Activated CD8-positive, alpha-beta T cell treated with anti-CD3 and anti-CD28 coated beads for 36 hours (primary cell): ENCODE measurements at places on chromosomes 1 and 21. TPM values are rescaled to one million over a fixed set of nuclear protein-coding genes. Genes with fewer than 3 reads are reported as not detected.

DNA sequence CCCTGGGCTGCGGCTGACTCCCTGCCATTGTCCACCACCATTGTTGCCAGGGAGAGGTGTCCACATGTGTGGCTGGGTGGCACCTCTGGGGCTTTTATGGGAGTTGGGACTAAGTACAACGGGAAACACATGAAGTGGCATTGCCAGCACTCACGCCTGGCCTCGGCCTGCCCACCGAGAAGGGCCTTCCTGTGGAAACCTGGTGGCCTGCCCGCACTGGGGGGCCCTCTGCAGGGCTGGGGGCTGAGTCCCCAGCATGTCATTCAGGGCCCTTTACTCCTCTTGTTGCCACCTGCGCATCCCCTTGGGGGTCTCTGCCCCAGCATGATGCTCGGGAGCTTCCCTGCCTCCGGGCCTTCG, 35.5 kb upstream of the RUNX3 start:
- H3K4me1 ChIP-seq: peaks cover 62% of the 10 kb centered on the region
- H3K27ac ChIP-seq: peak overlapping the region; percentile 98
- peak overlapping the region; percentile 99 for H3K4me3 ChIP-seq
- peaks cover 49% of the 10 kb centered on the region for H3K36me3 ChIP-seq
- peak; percentile 52 for DNase-seq
- no peaks in the 10 kb centered on the region for H3K27me3 ChIP-seq

- H3K27me3 ChIP-seq: no peaks in the 10 kb centered on the region
- no peaks in the 10 kb centered on the region for H3K4me1 ChIP-seq
- DNase-seq: no peak
- no peak overlapping the region for H3K4me3 ChIP-seq
- no peaks in the 10 kb centered on the region for H3K36me3 ChIP-seq
Measured at GRCh38 chr21:16069178-16070112, 339.7 kb downstream of the USP25 start.

- no peak overlapping the region for H3K27ac ChIP-seq
- no peak for DNase-seq
- no peak overlapping the region for H3K4me3 ChIP-seq
- H3K27me3 ChIP-seq: peaks cover 19% of the 10 kb centered on the region
Measured at GRCh38 chr1:51175278-51175677, 60.8 kb upstream of the RNF11 start.

- H3K4me3 ChIP-seq: no peak overlapping the region
- no peak for DNase-seq
- H3K4me1 ChIP-seq: peaks cover 4% of the 10 kb centered on the region
- no peaks in the 10 kb centered on the region for H3K27me3 ChIP-seq
- H3K36me3 ChIP-seq: peaks cover 8% of the 10 kb centered on the region
- no peak overlapping the region for H3K27ac ChIP-seq
Measured at GRCh38 chr1:65434255-65434654, 13.8 kb downstream of the LEPR start.

DNA sequence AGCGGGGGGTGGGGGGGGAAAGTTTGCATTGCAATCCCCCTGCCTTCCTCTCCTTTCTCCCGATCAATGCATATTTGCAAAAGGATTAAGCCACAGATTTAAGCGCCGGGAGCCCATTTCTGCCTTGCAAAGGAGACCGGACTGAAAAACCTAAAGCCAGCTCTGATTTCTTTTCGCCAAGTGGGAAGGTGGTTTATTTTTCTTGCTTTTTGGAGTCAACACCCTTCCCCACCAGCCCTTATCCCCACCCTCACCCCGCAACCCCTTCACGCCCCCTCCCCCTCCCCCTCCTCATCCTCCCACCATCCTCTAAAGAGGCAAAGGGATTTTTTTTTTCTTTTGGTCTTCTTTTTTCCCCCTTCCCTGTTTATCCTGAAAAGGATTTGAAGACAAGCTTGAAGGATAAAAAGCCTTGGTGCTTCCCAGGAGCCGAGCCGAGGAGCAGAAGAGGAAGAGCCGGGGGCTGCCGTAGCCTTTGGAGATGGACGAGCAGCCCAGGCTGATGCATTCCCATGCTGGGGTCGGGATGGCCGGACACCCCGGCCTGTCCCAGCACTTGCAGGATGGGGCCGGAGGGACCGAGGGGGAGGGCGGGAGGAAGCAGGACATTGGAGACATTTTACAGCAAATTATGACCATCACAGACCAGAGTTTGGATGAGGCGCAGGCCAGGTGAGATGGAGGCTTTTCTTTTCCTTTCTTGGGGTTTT, 513 bp downstream of the PBX1 start:
- DNase-seq: peak; percentile 3
- peak overlapping the region; percentile 52 for H3K4me3 ChIP-seq
- H3K27me3 ChIP-seq: peaks cover 30% of the 10 kb centered on the region
- H3K4me1 ChIP-seq: peaks cover 10% of the 10 kb centered on the region
- no peak overlapping the region for H3K27ac ChIP-seq

GRCh38 chr1:78619446-78619802, 824 bp upstream of the IFI44L start:
- no peak overlapping the region for H3K4me3 ChIP-seq
- peaks cover 56% of the 10 kb centered on the region for H3K4me1 ChIP-seq
- H3K36me3 ChIP-seq: peaks cover 18% of the 10 kb centered on the region
- peak overlapping the region; percentile 86 for H3K27ac ChIP-seq
- DNase-seq: no peak

GRCh38 chr1:84255582-84255981, 45.9 kb upstream of the SAMD13 start:
- H3K27me3 ChIP-seq: no peaks in the 10 kb centered on the region
- no peaks in the 10 kb centered on the region for H3K36me3 ChIP-seq
- no peak overlapping the region for H3K27ac ChIP-seq
- H3K4me3 ChIP-seq: no peak overlapping the region
- no peaks in the 10 kb centered on the region for H3K4me1 ChIP-seq

- DNase-seq: no peak
- H3K27ac ChIP-seq: no peak overlapping the region
- H3K4me1 ChIP-seq: peaks cover 13% of the 10 kb centered on the region
- peaks cover 12% of the 10 kb centered on the region for H3K27me3 ChIP-seq
Measured at GRCh38 chr1:201310251-201310985, 27.1 kb downstream of the PKP1 start.

DNA sequence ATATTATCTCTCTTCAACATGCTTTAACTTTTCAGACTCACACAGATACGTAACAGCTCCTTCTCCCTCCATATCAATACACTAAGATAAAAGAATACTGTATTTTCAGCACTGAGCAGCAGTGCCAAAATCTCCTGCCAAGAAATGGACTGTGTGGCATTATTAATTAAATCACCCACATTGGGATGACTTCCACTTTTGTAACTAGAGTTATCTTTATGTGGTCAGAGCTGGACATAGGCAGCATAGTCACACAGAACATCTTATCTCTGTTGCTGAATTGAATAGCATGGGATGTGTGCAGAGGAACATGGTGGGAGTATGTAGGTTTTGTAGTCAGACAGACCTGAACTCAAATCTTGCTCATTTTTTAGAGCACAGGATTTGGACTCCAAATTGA, 41.4 kb upstream of the CACYBP start:
- peak overlapping the region; percentile 5 for H3K27ac ChIP-seq
- H3K4me3 ChIP-seq: no peak overlapping the region
- no peaks in the 10 kb centered on the region for H3K36me3 ChIP-seq
- no peaks in the 10 kb centered on the region for H3K27me3 ChIP-seq
- peaks cover 29% of the 10 kb centered on the region for H3K4me1 ChIP-seq

GRCh38 chr1:207854001-207854400, 56.9 kb downstream of the CD34 start:
- DNase-seq: no peak
- H3K27me3 ChIP-seq: no peaks in the 10 kb centered on the region

DNA sequence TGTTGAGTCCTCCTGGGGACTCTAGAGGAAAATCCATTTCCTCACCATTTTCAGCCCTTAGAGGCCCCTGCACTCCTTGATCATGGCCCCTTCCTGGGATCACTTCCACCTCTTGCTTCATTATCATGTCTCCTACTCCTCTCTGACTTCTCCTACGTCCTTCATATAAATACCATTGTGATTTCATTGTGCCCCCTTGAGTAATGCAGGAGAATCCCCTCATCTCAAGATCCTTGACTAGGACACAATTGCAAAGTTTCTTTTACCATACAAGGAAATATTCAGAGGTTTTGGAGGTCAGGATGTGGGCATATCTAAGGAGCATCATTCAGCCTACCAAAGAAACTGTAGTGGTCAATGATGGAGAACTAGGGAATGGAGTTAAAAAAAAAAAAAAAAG, 8.8 kb upstream of the GBP6 start:
- H3K27me3 ChIP-seq: no peaks in the 10 kb centered on the region
- no peak overlapping the region for H3K4me3 ChIP-seq
- peak overlapping the region; percentile 34 for H3K27ac ChIP-seq
- no peak for DNase-seq

Gene S100A12
- total RNA-seq: not detected

Gene SSBP3
- total RNA-seq: 67.8 TPM

Gene CLCA1
- total RNA-seq: not detected

Gene GOLT1A
- total RNA-seq: not detected

GRCh38 chr1:61080413-61081143, 1.8 kb upstream of the NFIA start:
- no peak for DNase-seq
- peaks cover 51% of the 10 kb centered on the region for H3K4me1 ChIP-seq
- H3K27me3 ChIP-seq: peaks cover 8% of the 10 kb centered on the region

GRCh38 chr1:169105434-169106094, 926 bp upstream of the ATP1B1 start:
- DNase-seq: peak; percentile 47
- peak overlapping the region; percentile 65 for H3K4me3 ChIP-seq

Gene IFI44
- total RNA-seq: 37.2 TPM

- no peaks in the 10 kb centered on the region for H3K4me1 ChIP-seq
- H3K36me3 ChIP-seq: peaks cover 6% of the 10 kb centered on the region
- H3K27me3 ChIP-seq: no peaks in the 10 kb centered on the region
- H3K27ac ChIP-seq: no peak overlapping the region
- no peak for DNase-seq
Measured at GRCh38 chr1:246039584-246039983, 467.5 kb downstream of the SMYD3 start.

Gene ABCG1
- 12.1 TPM for total RNA-seq

GRCh38 chr21:45788198-45788597, 144.7 kb downstream of the PCBP3 start:
- no peak overlapping the region for H3K4me3 ChIP-seq
- DNase-seq: no peak
- H3K4me1 ChIP-seq: no peaks in the 10 kb centered on the region
- H3K27me3 ChIP-seq: no peaks in the 10 kb centered on the region

- peaks cover 49% of the 10 kb centered on the region for H3K4me1 ChIP-seq
- H3K27ac ChIP-seq: no peak overlapping the region
- no peak for DNase-seq
- no peak overlapping the region for H3K4me3 ChIP-seq
- peaks cover 1% of the 10 kb centered on the region for H3K36me3 ChIP-seq
Measured at GRCh38 chr1:10508511-10508951, 33.8 kb downstream of the PEX14 start.

Gene TAS1R1
- total RNA-seq: not detected

GRCh38 chr1:153475282-153475681, 14.8 kb upstream of the S100A7 start:
- no peaks in the 10 kb centered on the region for H3K4me1 ChIP-seq
- DNase-seq: no peak
- H3K27me3 ChIP-seq: peaks cover 7% of the 10 kb centered on the region
- H3K4me3 ChIP-seq: no peak overlapping the region

- no peak for DNase-seq
- H3K27me3 ChIP-seq: no peaks in the 10 kb centered on the region
- no peak overlapping the region for H3K27ac ChIP-seq
- no peak overlapping the region for H3K4me3 ChIP-seq
- peaks cover 4% of the 10 kb centered on the region for H3K36me3 ChIP-seq
Measured at GRCh38 chr21:34006611-34007168, 66.7 kb upstream of the MRPS6 start.

DNA sequence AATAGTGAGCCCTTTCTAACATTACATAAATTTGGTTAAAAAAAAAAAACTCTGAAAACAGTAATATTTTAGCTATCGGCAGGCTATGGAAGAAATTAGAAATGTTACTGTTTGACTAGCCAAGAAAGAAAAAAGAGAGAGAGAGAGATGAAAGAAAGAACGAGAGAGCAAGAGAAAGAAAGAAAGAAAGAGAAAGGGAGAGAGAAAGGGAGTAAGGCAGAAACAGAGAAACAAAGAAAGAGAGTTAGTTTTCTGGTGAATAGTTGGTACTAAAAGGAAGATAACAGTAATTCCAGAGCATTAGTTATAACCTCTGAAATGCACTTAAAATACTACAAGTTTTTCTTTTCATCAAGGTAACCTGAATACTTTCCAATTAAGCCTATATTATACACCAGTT, 160.3 kb upstream of the HP1BP3 start:
- H3K36me3 ChIP-seq: peaks cover 5% of the 10 kb centered on the region
- no peak overlapping the region for H3K27ac ChIP-seq
- H3K27me3 ChIP-seq: no peaks in the 10 kb centered on the region

- H3K4me3 ChIP-seq: peak overlapping the region; percentile 14
- H3K36me3 ChIP-seq: peaks cover 53% of the 10 kb centered on the region
Measured at GRCh38 chr1:198597690-198598430, 41.0 kb upstream of the PTPRC start.

Gene AGO4
- total RNA-seq: 3.8 TPM

DNA sequence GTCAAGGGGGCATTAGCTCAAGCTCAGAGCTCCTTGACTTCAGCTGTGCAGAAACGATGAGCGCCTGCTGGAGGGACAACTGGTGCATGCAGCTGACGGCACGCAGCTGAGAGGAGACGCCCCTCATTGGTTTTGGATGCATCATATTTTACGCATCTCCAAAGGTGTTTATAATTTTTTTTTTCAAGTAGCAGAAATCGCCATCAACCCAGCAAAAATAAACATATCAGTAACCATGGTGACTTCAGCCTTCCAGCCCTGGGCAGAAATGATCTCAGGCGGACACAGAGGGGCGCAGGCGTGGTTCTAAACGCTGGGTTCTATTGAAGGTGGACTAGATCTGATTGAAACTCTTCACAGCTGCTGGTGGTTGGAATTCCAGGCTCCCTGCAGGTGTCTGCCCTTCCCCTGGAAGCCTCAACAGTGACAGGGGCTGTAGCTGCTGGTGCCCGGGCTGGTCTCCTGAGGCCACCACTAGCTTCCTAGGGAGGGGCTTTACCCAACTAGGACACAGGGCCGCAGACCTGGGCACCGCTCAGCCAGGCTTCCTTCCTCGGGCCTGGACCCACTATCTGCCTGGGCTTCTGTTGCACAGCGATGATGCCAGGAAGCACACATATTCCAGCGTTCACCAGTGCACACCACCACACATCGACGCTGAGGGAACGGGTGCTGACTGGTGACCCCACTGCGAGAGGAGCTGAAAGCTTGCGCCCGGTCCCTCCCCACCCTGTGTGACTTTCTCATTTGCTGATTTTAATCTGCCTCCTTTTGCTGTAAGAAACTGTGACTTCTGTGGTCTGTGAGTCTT, 63.7 kb upstream of the ABCG1 start:
- H3K36me3 ChIP-seq: no peaks in the 10 kb centered on the region
- no peak overlapping the region for H3K27ac ChIP-seq
- no peak for DNase-seq
- no peaks in the 10 kb centered on the region for H3K27me3 ChIP-seq
- no peak overlapping the region for H3K4me3 ChIP-seq
- peaks cover 8% of the 10 kb centered on the region for H3K4me1 ChIP-seq

GRCh38 chr1:106768501-106768900, 288.0 kb upstream of the PRMT6 start:
- DNase-seq: no peak
- H3K27me3 ChIP-seq: no peaks in the 10 kb centered on the region
- H3K4me1 ChIP-seq: no peaks in the 10 kb centered on the region
- no peak overlapping the region for H3K4me3 ChIP-seq
- H3K27ac ChIP-seq: no peak overlapping the region
